ENCODE measurements at places on chromosomes 5 and 9. TPM values are rescaled to one million over a fixed set of nuclear protein-coding genes. Genes with fewer than 3 reads are reported as not detected.

GALNT10 gene
- total RNA-seq, result 88.8 TPM

LTC4S gene
- 0.28 TPM for total RNA-seq

NME5 gene
- not detected for total RNA-seq

ATOSB gene
- total RNA-seq, result 12.3 TPM

IL13 gene
- total RNA-seq, result not detected

CD274 gene
- 1.3 TPM for total RNA-seq

MOB3B gene
- total RNA-seq, result 11.9 TPM

GAS1 gene
- total RNA-seq, result 0.09 TPM

All from A549 treated with AZD2906 at 1 μM for 4 hours (cell line).